ENCODE measurements at places on chromosomes 12 and 14. TPM values are rescaled to one million over a fixed set of nuclear protein-coding genes. Genes with fewer than 3 reads are reported as not detected.

The CFAP54 gene
- total RNA-seq = 0.21 TPM

The LAG3 gene
- total RNA-seq = 0.19 TPM

The MSRB3 gene
- 10.5 TPM for total RNA-seq

The GDF3 gene
- not detected for total RNA-seq

The CACNA1C gene
- 2.1 TPM for total RNA-seq

- no peak for DNase-seq
These were observed 102.0 kb downstream of the DICER1 start for GRCh38 chr14:95055318-95055717.

DNA sequence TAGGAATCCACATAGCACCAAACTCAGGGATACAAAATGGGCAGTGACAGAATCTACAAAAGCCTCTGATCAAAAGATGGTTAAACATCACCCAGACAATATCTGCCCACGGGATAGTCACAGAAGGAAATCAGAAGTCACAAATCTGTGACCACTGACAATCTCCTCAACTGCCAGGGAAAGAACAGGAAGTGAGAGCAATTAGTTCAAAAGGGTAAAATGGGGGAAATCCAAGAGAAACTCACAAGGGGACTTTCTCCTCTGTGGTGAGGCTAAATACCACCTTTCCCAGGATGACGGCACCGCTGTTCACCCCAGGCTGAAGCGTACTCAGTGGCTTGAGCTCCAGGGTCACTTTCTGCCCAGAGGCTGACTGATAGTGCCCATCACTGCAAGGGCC is 10.7 kb downstream of the TTC5 start:
- no peak for DNase-seq

- DNase-seq = no peak
These were observed 127.7 kb downstream of the SLC16A7 start for GRCh38 chr12:59723520-59723919.

DNA sequence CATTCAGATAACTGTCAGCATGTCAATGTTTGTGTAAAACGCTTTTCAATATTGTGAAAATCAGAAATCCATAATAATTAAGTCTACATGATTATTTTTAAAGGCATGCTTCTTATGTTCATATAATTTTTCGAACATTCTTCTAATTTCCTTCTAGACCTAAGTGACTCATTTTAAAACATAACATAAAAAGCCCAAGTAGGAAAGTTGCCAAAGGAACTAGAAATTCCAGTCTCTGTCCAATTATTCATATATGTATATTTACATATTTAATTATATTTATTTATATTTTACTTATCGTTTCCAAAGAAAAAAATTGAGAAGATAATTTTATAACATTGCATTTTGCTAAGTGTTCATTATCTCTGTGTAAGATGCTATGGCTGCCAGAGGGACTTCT is 110.4 kb downstream of the TMTC1 start:
- no peak for DNase-seq

GRCh38 chr12:50203691-50204090 is 36.5 kb upstream of the CERS5 start:
- DNase-seq = no peak

GRCh38 chr14:101518611-101519473 is 42.5 kb upstream of the DIO3 start:
- peak; percentile 85 for DNase-seq

DNA sequence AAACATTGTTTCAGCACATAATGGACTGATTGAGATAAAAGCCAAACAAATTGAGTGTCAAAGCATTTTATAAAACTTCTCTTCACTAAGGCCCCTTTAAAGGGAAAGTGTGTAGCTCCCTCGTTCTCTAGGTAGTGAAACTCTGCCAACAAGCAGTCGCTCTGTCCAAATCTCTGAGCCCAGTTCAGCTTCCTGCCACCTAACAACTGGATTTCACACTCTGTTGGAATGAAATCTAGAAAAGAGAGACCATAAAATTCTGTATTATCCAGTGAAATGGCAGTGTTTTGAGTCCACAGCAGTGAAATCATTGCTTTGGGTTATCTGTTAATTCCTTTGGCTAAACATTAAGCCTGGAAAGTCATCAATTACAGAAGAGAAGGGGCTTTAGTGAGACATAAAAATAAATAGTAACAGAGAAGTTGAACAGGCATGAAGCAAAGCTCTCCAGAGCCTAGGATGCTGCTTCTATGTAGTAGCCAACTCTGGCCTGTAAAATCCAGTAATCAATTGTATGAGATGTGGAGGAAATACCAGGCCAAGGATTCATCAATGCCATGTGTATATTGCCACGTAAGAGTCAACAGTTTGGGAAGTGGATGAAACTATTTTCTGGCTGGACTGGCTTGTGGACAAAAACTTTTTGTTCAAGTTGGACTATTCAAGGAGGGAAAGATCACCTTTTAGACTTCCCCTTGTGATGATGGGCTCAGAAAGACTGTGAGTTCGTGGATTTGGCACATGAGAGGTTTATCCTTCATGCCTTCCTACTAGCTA is 122.5 kb downstream of the WIF1 start:
- DNase-seq = no peak

DNA sequence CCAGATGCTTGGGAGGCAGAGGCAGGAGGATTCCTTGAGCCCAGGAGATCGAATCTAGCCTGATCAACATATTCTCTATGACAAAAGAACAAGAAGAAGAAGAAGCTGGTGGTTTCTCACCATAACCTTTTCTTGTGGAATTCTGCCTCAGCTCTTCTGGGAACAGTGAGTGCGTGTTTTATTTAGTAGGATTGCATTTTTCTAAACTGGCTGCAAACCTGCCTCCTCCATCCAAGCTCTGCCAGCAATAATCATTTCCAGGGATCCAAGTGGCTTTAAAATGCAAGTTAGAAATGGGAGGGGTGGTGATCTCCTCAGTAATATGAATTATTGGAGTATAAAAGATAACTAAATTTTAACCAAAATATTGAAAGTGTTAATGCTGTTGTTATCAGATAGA is 46.1 kb upstream of the MMP17 start:
- DNase-seq = no peak

GRCh38 chr12:64674367-64674922 is 64.2 kb downstream of the RASSF3 start:
- no peak for DNase-seq

DNA sequence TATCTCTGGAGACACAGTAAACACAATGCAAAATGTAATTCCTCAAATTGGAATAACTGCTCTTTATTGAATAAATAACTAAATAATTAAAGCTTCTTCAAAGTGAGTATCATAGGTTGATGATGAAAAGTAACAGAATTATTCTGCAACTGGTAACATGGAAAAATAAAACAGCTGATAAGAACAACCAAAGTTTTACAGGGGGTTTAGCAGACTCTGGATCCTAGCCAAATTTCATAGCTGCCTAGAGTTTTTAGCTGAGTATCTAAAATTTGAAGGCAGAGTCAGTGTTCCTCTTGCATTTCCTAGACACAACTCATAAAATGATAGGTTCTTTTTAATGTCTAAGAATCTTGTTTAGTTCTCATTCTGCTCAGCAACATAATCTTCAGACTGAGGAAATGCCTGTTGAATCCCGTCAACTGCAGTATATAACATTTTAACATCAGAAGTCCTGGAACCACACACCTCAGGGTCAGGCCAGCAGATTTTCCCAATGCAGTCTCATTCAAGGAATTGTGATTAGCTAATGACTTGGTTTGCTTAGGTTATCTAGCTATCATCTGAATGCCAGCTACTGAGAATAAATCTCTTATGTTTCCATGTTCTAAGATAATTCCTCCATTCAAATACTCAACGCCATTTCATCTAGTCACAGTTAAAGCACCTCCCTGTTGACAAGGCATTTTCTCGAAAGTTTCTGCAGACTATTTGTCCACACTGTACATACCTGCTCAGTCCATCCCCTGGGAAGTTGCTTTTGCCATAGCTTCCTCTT is 411.6 kb downstream of the BCAT1 start:
- no peak for DNase-seq

DNA sequence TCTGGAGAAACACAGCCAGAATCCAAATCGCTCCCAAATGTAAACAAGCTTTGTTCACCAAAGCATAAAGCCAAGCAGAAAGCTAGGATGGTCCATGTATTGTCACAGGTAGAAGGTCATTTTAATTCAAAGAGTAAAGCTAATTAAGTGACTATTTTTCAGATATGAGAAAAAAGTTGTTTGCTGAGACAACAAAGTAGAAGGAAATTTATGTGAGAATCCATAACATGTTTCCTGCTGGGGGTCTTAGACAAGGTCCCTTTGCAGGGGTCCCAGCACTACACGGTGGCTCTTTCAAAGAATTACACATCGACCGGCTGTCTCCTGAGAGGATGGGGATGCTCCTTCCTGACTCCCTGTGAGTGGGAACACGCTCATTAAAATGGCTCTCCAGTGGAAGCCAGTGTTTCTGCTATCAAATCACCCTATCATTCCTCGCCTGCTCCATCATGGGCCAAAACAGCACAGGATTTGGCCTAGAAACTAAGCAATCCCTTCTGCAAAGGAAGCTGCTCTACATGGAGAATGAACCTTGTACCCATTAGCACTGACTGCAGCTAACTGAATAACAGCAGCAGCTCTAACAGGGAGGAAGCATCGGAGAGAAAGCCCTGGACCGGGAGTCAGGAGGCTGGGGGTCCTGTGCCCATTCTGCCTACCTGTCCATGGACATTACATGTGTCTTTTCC is 175.3 kb downstream of the STXBP6 start:
- DNase-seq = no peak

DNA sequence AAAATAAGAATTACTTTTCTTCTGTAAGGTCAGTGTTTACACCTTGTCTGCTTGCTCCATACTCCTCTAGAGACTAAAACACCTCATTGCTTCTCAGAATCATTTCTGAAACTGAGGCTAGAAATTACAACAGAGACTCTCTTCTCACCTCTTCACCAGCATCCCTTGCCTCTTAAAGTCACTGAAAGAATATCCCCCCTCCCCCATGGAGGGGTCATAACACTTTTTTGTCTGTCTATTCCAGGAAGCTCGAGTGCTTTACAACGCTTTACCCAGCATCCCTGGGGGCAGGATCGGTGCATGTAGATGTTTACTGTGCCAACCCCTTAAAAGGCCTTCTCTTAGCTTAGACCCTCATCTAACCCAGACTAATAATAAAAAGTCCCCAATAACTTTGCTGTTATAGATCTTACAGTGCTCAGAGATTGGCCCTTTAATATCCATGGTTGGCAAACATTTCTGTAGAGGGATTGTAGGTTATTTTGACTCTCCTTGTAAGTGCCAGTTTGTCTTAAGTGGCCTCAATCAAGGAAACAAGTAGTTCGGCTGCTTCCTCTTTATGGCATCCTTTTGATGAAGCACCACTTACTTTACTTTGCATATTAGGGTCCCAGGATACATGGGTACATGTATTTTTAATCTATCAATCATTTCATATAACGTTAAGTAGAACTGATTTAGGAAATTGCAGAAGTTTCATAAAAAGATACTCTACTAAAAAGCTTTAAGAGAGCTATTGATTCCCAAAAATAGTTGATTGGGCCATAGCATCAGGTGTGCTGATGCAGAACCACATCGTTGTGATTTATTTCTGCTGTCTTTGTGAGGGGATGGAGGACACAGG is 29.3 kb downstream of the PRKCH start:
- no peak for DNase-seq

DNA sequence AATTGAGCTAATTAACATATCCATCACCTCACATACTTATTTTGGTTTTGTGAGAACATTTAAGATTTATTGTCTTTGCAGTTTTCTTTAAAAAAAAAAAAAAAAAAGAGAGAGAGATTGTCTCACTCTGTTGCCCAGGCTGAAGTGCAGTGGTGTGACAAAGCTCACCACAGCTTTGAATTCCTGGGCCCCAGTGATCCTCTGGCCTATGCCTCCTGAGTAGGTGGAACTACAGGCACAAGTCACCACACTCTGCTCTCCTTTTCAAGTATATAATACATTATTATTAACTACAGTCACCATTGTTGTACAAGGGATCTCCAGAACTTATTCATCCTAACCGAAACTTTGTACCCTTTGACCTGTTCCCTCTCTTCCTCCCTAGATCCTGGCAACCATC is 64.0 kb downstream of the NUMB start:
- no peak for DNase-seq
